ENCODE measurements at places on chromosomes 3 and 15.

DNA sequence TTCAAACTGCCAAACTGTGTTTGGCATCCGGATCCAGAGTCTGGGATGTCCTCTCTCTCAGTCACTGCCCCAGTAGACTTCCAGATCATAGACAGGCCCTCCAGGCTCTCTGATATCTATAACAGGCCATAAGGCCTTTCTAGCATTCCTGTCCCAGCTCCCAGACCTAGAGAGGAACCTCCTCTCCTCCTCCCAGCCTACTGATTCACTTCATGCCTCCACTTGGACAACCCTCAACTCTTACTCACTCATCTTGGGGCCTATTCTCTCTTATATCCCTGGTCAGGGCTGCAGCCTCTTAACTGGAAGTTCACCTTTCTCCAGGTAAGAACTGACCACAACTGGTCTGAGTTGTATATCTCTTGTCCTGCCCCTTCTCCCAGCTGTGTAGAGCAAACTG lies 253.7 kb upstream of the TRIM42 start:
- no peak for DNase-seq

- no peak for DNase-seq
Measured at GRCh38 chr3:172029425-172030098, 9.8 kb upstream of the FNDC3B start.

- DNase-seq: peak; percentile 53
Measured at GRCh38 chr3:49028673-49029562, at the start of gene IMPDH2. Gene IMPDH2, minus strand, starts transcription at chr3:49029398. Its CDS starts 48 bp downstream, at chr3:49029350.

GRCh38 chr3:186663361-186664118 lies 2.3 kb upstream of the HRG start:
- DNase-seq: no peak

DNA sequence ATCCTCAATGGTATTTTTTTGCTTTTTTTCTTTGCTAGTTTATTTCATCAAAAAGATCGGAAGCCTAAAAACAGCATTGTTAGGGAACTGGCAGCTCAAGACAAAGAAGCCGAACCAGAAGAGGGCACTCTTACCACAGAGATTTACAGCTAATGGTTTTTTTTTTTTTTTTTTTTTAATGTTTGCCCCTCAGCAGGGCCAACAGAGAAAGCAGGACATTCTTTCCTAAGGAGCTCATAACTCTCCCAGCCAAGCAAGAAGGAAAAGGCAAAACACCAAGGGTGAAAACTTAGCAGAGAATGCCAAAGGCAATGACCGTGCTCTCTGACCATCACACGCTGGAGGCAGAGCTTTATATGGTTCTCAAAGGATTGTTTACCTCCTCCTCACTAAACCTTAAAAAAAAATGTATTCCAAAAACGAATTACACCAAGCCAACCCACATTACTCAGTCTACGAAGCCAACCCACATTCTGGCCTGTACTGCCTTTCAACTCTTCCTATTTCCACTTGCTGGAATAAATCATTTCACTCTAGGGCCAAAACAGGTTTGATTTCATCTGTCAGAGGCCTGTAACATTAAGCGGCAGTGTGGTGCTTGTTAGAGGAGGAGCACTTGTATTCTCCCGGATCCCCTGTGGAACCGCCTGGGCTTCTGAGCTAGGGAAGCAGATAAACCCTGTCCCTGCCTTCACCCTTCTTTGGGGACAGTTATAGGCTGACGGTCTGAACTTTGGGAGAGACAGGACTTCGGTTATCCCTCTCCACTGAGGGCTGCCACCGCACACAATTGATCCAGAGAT lies 35.6 kb upstream of the GYG1 start:
- peak; percentile 15 for DNase-seq

DNA sequence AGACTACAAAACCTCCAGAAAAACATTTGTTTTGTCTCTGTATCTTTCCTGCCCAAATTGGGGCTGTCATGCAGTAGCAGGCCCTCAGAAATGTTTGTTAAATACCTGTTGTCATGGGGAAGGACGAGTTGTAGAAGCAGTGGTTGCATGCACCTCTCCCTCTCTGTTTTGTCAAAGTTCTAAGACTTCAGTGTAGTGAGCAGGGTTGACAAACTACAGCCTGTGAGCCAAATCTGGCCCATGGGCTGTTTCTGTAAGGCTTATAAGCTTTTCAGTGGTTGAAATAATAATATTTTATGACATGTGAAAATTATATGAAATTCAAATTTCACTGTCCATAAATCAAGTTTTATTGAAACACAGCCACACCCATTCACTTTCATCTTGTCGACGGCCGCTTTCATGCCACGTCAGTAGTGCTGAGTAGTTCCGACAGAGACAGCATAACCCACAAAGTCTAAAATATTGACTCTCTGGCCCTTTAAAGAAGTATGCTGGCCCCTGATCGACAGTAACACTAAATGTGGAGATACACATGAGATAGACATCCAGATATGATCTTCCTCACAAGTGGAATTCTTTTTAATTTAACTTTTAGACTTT lies 102.9 kb downstream of the PDZRN3 start:
- DNase-seq: no peak

GRCh38 chr3:65582012-65582717 lies 456.6 kb downstream of the MAGI1 start:
- DNase-seq: no peak

DNA sequence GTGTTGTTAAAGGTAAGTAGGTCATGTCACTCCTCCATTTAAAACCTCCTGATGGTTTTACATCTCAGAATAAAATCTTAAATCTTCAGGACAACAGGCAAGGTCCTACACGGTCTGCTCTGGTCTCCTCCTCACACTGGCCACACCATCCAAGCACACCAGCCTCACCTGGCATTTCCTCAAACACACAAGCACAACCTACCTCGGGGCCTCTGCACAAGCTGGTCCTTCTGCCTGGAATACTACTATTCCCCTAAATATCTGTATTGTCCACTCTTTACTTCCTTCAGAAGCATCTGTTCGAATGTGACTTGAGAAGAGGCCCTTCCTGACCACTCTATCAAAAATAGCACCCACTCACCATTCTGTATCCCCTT lies 1.8 kb downstream of the GORASP1 start:
- no peak for DNase-seq

DNA sequence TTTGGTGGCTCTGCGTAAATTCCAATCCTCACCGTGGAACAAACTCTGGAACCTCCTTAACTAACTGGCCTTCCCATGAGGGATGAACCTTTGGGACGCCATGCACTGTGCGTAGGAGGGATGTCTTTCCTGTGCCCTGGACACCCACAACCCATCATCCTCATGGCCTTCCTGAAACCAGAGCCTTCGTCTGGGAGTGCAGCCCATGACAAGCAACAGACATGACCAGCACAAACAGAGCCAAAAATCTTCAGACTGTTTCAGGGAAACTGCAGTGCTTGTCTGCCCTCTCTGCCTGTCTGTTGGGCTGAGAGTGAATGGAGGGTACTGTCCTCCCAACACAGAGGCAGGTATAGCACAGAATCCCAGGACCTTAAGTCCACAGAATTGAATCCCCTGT lies 61.1 kb upstream of the BOC start:
- no peak for DNase-seq

GRCh38 chr3:195805181-195805580 lies 6.5 kb downstream of the MUC4 start:
- no peak for DNase-seq

GRCh38 chr3:128282380-128283196 lies 129.3 kb downstream of the EEFSEC start:
- no peak for DNase-seq

Data from NCI-H524 treated with DMSO at 0.1 percent for 48 hours (cell line).